ENCODE measurements at places on chromosomes 3 and 15. TPM values are rescaled to one million over a fixed set of nuclear protein-coding genes. Genes with fewer than 3 reads are reported as not detected.

- no peak for DNase-seq
These were observed 86.3 kb upstream of the TCF12 start for GRCh38 chr15:56832125-56832524.

- DNase-seq = no peak
These were observed 45.9 kb downstream of the TMEM45A start for GRCh38 chr3:100538339-100538706.

The NDN gene
- total RNA-seq = 27.8 TPM

- peak; percentile 94 for DNase-seq
These were observed 4.5 kb upstream of the SEMA3B start for GRCh38 chr3:50264383-50264963.

The RARB gene
- 5.0 TPM for total RNA-seq

- DNase-seq = no peak
These were observed 69.1 kb upstream of the LMOD3 start for GRCh38 chr3:69191516-69191915.

- DNase-seq = no peak
These were observed 1.4 kb downstream of the FEZF2 start for GRCh38 chr3:62371720-62372591.

The CEMIP gene
- 445 TPM for total RNA-seq

- DNase-seq = no peak
These were observed 215.5 kb upstream of the POU1F1 start for GRCh38 chr3:87491843-87492242.

DNA sequence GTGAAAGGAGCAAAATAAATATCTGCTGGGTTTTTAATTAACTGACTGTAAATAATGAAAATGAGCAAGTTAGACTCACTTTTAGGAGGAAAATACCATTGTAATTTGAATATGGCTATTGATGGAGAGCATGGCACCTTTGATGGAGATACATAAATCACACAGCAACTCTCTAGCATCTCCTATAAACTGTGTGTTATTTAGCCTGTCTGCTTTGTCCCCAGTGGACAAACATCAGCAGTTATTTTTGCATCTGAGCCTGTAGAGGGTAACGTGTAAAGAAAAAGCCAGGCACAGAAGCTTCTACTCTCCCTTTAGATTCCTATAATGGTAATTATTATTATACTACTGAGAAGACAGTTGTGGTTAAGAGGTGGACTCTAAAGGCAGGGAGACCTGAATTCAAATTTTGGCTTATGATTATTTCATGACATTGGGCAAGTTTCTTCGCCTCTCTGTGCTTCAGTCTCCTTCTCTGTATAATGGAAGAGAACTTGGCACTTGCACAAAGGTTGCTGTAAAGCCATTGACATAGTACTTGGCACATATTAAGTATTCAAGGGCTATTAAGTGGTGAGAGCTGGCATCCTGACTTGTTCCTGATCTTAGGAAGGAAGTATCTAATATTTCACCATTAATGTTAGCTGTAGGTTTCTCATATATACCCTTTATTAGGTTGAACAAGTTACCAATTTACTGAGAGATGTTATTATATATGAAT, 289.5 kb upstream of the TRIM42 start:
- DNase-seq = no peak

GRCh38 chr15:46278062-46278461, 643.2 kb downstream of the SQOR start:
- DNase-seq = no peak

All from osteocyte (in vitro differentiated cells).